Testis (tissue), 5 donors: ENCODE measurements at places on chromosomes 6 and 20.

DNA sequence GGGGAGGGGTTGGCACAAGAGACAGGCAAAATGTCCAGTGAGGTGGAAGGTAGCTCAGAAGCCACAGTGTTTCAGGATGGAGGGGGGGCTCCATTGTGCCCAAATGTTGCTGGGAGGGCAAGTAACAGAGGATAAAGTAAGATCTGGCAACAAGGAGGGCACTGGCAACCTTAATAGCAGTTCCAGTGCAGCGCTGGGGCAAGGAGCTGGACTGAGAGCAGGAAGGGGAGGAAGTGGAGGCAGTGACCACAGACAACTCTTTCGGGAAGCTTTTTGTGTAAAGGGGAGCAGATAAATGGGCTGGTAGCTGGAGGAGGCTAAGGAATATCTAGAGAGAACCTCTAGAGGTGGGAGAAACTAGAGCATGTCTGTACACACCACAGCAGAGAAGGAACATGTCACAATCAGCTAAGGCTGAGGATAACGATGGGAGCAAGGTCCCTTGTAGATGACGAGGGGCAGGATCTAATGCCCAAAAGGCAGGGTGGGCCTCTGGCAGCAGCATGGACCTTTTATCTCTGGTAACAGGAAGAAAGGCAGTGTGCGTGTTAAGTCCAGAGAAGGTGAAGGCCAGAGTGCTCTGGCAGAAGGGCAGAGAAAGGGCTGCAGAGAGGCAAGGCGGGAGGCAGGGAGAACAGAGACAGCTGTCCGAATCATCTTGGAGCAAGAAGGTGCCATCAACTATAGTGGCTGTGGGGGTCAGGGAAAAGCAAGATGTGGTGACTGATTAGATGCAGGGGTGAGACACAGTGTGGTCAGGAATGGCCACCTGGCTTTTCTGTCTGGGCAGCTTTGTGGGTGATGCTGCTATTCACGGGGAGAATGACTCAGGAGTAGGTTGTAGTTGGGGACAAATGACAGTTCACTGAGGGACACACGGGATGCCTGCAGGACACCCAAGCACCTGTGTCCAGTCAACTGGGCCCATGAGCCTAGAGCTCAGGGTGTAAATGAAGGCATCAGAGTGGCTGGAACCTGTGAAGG, 17.4 kb downstream of the TMEM242 start:
- H3K27me3 ChIP-seq, result no peaks in the 10 kb centered on the region
- H3K4me3 ChIP-seq, result no peak overlapping the region
- no peaks in the 10 kb centered on the region for H3K4me1 ChIP-seq
- no peak for DNase-seq
- no peaks in the 10 kb centered on the region for H3K36me3 ChIP-seq
- H3K27ac ChIP-seq, result no peak overlapping the region

- H3K4me1 ChIP-seq, result peaks cover 14% of the 10 kb centered on the region
- no peak for DNase-seq
- H3K4me3 ChIP-seq, result no peak overlapping the region
- H3K27me3 ChIP-seq, result no peaks in the 10 kb centered on the region
- H3K36me3 ChIP-seq, result no peaks in the 10 kb centered on the region
- H3K27ac ChIP-seq, result no peak overlapping the region
These were observed 7.0 kb downstream of the LBP start for GRCh38 chr20:38353316-38353715.

DNA sequence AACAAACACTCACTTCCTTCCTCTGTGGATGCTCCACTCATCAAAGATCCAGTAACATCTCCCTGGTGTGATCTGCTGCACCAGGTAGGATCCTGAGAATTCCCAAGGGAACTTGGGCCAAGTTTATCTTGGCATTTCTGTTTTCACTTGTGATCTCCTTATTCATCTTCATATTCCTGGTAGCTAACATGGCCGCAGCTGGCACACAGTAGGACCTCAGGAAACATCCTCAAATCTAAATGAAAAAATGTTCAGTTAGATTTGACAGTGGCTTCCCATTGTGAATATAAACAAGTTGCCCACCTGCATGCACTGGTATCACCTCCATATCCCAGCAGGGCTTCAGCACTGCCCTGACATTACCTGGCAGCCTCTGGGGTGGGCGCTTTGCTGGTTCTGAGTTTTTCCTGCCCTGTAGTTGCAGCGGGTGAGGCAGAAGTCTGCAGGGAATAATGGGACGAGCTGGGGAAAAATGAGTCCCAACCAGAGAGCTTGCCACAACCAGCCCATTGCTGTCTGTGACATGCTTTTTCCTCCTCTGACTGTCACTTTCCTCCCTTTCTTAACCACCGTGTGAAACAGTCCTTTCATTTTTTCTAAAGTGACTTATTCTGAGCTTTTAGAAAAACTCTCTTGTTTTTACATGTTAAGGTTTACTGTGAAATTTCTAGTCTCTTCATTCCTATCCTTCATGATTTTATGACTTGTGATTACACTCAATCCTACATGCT, 9.4 kb upstream of the DSTN start:
- no peak for DNase-seq
- no peak overlapping the region for H3K27ac ChIP-seq
- no peaks in the 10 kb centered on the region for H3K4me1 ChIP-seq
- no peaks in the 10 kb centered on the region for H3K27me3 ChIP-seq
- no peak overlapping the region for H3K4me3 ChIP-seq

DNA sequence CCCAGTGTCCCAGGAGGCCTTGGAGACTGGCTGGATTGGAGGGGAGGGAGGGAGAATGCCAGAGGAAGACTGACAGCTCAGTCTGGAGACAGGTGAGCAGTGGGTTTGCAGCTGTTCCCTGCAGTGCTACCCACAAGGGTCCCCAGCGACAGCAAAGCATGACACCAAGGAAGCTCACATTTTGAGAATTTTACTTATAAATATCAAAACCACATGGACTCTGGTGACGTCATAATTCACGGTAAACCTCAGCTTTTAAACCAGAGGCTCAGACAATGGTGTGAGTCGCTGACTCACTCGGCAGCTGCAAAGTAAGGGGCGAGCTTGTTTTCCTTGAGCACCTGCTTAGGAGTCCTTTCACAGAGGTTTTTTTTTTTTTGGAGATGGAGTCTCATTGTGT, 65.2 kb downstream of the THBS2 start:
- H3K27me3 ChIP-seq, result no peaks in the 10 kb centered on the region
- DNase-seq, result no peak
- H3K27ac ChIP-seq, result no peak overlapping the region
- no peaks in the 10 kb centered on the region for H3K4me1 ChIP-seq

DNA sequence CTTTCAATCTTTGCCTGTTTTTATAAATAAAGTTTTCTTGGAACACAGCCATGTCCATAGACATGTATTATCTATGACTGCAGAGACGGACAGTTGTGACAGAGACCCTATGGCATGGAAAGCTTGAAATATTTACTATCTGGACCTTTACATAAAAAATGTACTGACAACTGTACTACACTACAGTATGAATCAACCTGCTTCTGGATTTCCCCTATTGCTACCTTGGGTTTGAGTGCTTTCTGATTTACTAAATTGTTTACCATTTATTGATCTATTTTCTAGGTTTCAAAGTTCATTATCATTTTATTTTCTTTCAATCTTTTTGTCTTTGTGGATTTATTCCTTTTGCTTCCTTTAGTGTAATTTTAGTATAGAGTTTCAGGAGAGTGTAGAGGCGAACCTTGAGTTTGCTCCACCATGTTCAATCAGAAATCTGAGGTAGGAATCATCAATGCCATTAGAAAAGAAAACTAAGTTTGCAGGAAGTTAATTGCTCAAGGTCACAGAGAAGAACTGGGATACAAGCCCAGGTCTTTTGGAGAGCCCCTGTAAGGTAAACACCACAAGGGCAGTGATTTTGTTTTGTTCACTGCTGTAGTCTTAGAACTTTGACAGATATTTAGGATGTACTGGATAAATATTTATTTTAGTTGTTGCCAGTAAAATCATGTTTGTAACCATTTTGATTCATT, 352.8 kb upstream of the SYNCRIP start:
- DNase-seq, result no peak
- no peak overlapping the region for H3K27ac ChIP-seq
- H3K27me3 ChIP-seq, result no peaks in the 10 kb centered on the region
- H3K36me3 ChIP-seq, result no peaks in the 10 kb centered on the region
- no peaks in the 10 kb centered on the region for H3K4me1 ChIP-seq

DNA sequence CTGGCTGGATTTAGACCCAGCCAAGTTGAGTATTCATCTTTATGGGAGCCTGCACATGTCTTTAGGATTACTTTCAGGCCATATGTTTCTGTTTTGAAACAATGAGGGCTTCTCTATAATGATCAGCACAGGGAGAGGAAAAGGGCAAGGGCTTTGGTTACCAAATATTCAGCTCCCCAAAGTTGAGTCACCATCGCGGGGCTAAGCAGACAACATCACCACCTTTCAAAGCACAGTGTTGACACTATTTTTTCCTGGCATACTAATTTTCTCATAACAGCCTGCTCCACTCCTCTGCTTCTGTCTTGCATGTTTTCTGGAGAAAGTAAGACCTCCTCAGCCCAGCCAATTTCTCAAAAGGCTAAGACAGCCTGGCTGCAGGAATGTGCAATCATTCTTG, 4.9 kb downstream of the SCML4 start:
- no peak overlapping the region for H3K27ac ChIP-seq
- no peaks in the 10 kb centered on the region for H3K27me3 ChIP-seq
- peaks cover 3% of the 10 kb centered on the region for H3K4me1 ChIP-seq
- no peaks in the 10 kb centered on the region for H3K36me3 ChIP-seq

- peaks cover 19% of the 10 kb centered on the region for H3K4me1 ChIP-seq
- H3K4me3 ChIP-seq, result no peak overlapping the region
- H3K36me3 ChIP-seq, result no peaks in the 10 kb centered on the region
These were observed 20.7 kb upstream of the ADRM1 start for GRCh38 chr20:62282103-62282502.

- no peak overlapping the region for H3K4me3 ChIP-seq
- no peaks in the 10 kb centered on the region for H3K36me3 ChIP-seq
- no peaks in the 10 kb centered on the region for H3K4me1 ChIP-seq
- no peak overlapping the region for H3K27ac ChIP-seq
- no peaks in the 10 kb centered on the region for H3K27me3 ChIP-seq
These were observed 80.5 kb downstream of the SMPDL3A start for GRCh38 chr6:122869437-122870024.

DNA sequence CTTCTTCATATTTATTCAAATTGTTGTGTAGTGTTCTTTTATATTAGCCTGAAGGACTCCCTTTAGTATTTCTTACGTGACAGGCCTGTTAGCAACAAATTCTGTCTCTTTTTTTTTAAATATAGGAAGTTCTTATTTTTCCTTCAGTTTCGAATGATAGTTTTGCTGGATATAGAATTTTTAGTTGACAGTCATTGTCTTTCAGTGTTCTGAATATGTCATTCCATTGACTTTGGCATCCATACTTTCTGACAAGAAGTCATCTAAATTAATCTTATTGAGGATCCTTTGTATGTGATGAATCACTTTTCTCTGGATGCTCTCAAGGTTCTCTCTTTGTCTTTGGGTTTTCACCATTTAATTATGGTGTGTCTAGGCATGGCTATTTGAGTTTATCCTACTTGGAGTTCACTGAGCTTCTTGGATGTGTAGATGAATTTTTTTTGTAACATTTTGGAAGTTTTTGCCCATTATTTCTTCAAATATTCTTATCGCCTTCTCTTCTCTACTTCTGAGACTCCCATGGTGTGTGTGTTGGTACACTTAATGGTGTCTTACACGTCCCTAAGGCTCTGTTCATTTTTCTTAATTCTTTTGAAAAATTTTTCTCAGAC, 82.5 kb upstream of the GTSF1L start:
- H3K27ac ChIP-seq, result no peak overlapping the region
- H3K4me3 ChIP-seq, result no peak overlapping the region
- no peaks in the 10 kb centered on the region for H3K4me1 ChIP-seq

- H3K4me3 ChIP-seq, result no peak overlapping the region
- no peaks in the 10 kb centered on the region for H3K4me1 ChIP-seq
- no peak overlapping the region for H3K27ac ChIP-seq
- no peak for DNase-seq
These were observed 9.1 kb upstream of the NOL4L start for GRCh38 chr20:32594204-32594603.

GRCh38 chr6:41679696-41680095, 41.4 kb downstream of the MDFI start:
- no peaks in the 10 kb centered on the region for H3K27me3 ChIP-seq
- no peak for DNase-seq
- H3K4me3 ChIP-seq, result no peak overlapping the region
- no peaks in the 10 kb centered on the region for H3K36me3 ChIP-seq

DNA sequence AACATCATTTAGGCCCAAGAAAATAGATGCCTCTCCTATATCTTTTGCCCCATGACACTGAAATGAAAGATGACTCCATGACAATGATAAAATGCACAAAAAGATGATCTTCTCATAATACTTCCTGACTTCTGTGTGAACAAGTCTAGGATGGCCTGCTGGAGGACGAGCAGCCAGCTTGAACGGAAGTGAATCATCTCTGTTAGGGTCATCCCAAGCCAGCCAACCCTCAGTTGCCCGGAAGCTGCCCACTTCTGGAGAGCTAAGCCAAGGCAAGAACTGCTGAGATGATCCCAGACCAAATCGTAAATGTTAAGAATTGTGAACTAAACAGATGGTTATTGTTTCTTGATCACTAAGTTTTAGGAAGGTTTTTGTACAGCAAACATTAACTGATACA, 249.7 kb upstream of the HS3ST5 start:
- H3K36me3 ChIP-seq, result no peaks in the 10 kb centered on the region
- DNase-seq, result no peak
- no peak overlapping the region for H3K4me3 ChIP-seq
- H3K4me1 ChIP-seq, result no peaks in the 10 kb centered on the region
- H3K27me3 ChIP-seq, result no peaks in the 10 kb centered on the region

DNA sequence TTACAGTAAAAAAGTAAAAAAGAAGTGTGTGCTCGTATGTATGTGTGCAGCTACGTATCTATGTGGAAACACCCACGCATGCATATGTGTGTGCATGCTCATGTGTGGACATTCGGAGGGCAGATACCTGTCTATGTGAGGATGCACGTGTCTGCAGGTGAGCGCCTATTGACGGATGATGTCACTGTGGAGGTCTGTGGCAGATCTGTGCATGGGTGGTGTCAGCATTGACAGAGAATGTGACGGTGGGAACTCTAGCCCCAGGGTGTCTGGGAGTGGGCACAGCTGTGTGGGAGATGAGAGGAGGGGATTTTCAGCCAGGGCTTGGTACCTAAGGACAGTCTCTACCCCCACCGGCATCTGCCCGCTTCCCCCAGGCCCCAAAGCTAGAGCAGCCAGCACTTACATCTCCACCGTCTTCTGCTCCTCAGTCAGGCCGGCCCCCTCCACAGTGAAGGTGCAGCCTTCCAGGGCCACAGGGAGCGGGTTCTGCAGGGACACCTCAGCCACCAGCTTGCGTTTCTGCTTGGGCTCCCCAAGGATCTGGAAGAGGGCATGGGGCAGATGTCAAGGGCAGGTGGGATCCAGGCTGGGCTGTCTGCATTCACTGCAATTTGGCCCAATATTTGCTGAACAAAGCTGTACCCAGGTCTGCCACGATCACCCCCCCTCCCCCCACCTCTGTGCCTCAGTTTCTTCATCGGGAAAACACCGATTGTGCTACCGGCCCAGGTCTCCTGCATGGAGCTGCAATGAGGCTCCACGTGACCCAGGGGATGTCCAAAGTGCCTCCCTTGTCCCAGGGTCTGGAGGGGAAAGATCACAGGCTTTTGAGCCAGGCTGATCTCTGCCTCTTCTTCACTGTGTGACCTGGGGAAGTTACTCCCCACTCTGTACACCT, 34.1 kb downstream of the TGM2 start:
- no peaks in the 10 kb centered on the region for H3K27me3 ChIP-seq
- H3K4me3 ChIP-seq, result no peak overlapping the region

GRCh38 chr20:34575271-34575670, 16.8 kb downstream of the MAP1LC3A start:
- no peak for DNase-seq
- H3K27ac ChIP-seq, result no peak overlapping the region
- no peaks in the 10 kb centered on the region for H3K36me3 ChIP-seq

GRCh38 chr20:61251529-61252393, at the start of gene CDH4:
TSS of gene CDH4 (plus strand) at chr20:61252261.
- H3K4me1 ChIP-seq, result no peaks in the 10 kb centered on the region
- no peaks in the 10 kb centered on the region for H3K27me3 ChIP-seq
- H3K4me3 ChIP-seq, result peak within 1 kb of the TSS; percentile 29
- H3K27ac ChIP-seq, result no peak within 1 kb of the TSS
- DNase-seq, result no peak
